ENCODE measurements at places on chromosomes 2 and 18.

DNA sequence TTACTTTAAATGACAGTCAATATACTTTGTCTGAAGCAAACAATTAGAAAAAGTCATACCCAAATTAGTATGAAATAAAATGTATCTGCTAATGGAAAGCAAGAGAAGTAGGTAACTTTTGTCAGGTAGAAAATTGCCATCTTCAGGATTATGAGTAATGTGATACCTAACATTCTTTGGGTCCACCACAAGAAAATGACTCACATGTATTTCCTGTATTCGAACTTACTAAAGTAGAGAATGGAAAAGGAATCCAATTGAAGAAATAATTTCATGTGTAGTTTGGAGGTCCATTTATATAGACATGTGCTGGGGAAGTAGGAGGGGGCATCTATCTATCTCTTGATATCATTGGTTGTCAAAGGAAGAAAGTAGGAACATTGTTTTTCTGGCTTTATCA, 636.2 kb upstream of the CHAC2 start:
- DNase-seq, result no peak

DNA sequence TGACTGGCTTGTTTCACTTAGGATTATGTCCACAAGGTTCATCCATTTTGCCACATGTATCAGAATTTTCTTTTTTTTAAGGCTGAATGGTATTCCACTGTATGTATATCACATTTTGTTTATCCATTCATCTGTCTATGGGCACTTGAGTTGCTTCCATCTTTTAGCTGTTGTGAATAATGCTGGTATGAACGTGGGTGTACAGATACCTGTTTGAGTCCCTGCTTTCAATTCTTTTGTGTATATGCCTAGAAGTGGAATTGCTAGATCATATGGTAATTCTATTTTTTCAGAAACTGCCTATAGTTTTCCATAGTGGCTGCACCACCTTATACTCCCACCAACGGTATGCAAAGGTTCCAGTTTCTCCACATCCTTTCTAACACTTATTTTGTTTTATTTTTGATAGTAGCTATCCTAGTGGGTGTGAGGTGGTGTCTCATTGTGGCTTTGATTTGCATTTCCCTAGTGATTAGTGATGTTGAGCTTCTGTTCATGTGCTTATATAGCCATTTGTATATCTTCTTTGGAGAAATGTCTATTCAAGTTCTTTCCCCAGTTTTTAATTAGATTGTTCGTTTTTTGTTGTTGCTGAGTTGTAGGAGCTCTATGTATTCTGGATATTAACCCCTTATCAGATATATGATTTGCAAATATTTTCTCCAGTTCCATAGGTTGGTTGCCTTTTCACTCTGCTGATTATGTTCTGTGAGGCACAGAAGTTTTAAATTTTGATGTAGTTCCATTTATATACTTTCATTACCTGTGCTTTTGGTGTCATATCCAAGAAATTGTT, 40.7 kb downstream of the TTC39C start:
- DNase-seq, result no peak

GRCh38 chr2:43631618-43632317, 5.3 kb upstream of the PLEKHH2 start:
- DNase-seq, result no peak

- no peak for DNase-seq
Observed at GRCh38 chr2:234483568-234484251, 13.2 kb downstream of the ARL4C start.

DNA sequence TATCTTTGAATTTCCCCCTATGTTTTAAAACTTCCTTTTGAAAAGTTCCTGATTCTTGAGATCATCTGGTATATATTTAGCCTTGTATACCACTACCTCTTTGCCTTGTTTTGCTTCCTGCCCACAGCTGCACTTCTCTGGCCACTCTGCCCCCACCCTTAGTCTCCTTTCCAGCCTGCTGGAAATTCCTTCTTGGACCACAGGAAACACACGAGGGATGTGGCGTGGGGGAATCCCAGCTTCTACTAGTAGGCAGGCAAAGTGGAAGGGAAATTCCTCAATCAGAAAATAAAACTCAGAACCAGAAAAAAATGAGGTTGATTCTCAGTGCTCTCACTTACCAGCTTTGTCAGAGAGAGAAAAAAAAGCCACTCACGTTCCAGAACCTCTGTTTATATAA, 13.4 kb downstream of the IL18RAP start:
- DNase-seq, result no peak

- DNase-seq, result no peak
Observed at GRCh38 chr2:58146707-58147106, 94.4 kb downstream of the FANCL start.

DNA sequence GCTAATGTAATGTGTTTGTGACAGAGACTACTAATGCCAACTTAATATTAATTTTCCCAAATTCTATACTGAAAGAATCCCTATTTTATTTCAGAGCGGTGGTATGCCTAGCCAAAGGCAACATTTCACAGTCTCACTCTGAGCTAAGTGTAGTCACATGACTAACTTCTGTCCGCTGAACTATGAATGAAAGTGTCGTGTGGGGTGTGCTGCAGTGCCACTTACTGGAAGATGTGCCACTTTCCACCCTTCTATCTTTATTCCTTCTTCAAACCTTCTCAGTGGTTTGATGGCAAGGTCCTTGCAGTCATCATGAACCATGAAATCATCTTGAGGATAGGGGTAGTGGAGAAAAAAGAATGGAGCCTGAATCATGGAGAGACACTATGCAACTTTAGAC, 47.3 kb upstream of the C1D start:
- DNase-seq, result no peak

DNA sequence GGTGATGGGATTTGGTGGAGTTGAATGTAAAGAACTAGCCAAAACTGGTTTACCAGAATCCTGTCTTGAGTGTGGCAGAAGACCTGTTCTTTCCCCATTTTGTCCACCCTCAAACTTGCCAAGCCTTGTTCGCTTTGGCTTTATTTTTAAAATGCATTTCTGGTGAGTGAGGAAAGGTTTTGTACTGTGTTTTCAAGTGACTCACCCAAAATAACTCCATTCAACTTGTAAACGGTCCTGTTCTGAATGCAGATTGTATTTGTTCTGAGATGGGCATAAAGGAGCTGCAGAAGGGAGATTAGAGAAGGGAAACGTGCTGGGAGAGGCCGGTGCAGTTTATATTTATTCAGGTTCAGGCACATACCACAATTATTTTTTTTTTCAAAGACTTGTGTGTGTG, 5.3 kb upstream of the ITPRID2 start:
- DNase-seq, result no peak

DNA sequence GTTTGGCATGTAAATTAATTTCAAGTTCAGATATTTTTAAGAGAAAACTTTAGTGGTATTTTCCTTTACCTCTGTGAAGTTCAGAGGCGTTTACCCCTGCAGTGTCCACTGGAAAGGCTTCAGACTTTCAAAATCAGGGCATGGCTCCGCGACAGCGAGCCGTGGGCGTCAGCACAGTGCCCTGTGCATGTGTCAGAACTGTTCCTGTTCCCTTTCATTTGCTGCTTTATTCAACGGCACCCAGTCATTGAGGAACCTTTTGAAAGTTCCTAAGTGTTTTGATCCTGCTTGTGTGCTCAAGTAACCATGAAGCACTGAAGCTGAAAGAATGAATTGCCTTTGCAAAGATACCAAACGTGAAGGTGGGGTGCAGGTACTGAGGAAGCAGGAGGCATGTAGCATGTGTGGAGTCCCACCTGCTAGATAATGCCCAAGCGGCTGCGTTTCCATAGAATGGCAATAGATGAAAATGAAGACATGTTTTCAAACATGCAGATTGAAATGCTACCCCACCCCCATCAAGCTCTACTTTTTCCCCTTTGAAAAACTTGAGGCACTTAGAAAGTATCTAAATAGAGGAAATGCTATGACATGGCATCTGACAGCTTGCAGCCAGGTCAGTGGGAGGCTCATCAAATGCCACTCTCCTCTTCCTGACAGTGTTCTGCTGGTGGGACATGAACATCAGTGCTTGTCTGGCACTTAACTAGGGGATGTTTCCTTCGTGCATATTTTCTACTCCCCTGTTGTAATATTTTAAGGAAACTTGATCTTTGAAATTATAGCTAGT, 148.6 kb downstream of the ZNF236 start:
- no peak for DNase-seq

DNA sequence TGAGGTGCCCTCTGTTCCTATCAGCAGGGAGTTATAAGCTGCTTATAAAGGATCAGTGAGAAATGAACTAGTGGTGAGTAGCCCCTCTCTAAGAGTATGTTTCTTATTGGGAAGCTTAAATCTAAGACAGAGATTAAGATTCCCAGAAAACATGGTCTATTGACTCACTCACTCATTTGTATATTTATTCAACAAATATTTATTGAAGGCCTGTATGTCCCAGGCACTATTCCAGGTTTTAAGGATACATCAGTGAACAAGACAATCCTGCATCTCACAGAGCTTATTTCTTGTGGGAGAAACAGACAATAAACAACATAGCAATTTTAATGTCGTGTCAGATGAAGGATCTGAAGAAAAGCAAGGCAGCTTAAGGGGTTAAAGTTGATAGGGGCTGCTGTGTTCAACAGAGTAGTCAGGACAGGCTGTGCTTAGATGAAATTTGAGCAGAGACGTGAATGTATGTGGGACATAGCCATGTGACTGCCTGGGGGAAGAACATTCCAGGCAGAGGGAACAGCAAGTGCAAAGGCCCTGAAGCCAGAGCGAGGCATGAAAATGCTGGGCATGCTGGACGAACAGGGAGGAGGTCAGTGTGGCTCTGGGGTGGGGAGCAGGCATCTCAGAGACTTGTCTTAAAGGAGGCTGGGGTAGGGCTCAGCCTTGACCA, 14.8 kb upstream of the PSD4 start:
- DNase-seq, result peak; percentile 43

DNA sequence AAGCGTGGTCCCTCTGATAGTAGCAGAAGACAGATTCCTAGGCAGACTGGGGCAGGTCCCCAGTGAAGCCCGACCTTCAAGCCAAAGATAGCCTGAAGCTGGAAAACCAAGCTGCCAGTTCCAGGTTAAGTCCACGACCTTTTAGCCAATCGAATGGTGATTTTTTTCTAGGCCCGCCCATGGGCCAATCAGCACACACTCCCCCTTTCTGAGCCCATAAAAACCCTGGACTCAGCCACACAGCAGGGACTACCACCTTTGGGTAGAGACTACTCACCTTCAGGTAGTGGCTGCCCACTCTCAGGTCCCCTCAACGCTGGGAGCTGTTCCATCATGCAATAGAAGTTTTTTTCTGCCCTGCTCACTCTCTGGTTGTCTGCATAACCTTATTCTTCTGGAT, 14.5 kb upstream of the ADI1 start:
- no peak for DNase-seq

DNA sequence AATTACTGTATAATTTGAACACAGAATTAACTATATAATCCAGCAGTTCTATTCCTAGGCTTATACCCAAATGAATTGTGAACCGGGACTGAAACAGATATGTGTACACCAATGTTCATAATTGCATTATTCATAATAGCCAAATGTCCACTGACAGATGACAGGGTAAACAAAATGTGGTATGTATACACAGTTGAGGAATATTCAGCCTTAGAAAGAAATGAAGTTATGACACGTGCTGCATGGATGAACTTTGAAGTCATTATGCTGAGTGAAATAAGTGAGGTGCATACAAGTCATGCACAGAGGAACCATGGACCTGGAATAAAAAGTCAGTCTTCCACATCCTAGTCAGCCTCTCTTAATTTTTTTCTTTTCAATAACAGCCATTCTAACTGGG, 91.9 kb downstream of the SH3RF3 start:
- DNase-seq, result no peak

DNA sequence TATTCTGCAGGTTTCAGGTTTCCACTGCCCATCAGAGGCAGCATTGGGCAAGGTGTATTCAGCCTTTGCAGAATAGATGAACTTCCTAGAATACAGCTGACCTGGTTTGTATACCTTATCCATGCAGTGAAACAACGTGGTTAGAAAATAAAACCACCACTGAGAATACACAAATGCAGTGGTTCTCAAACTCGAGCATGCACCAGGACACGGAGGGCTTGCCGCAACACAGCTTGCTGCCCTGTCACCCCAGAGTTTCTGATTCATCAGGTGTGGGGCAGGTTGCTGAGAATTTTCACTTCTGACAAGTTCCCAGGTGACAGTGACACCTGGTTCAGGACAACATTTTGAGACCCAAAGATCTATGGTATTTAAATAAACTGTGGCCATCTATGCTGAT, 23.4 kb upstream of the C1D start:
- no peak for DNase-seq

- DNase-seq, result no peak
Observed at GRCh38 chr2:137005210-137005609, 239.9 kb downstream of the THSD7B start.

- DNase-seq, result no peak
Observed at GRCh38 chr18:74604774-74605173, 7.1 kb downstream of the ZNF407 start.

DNA sequence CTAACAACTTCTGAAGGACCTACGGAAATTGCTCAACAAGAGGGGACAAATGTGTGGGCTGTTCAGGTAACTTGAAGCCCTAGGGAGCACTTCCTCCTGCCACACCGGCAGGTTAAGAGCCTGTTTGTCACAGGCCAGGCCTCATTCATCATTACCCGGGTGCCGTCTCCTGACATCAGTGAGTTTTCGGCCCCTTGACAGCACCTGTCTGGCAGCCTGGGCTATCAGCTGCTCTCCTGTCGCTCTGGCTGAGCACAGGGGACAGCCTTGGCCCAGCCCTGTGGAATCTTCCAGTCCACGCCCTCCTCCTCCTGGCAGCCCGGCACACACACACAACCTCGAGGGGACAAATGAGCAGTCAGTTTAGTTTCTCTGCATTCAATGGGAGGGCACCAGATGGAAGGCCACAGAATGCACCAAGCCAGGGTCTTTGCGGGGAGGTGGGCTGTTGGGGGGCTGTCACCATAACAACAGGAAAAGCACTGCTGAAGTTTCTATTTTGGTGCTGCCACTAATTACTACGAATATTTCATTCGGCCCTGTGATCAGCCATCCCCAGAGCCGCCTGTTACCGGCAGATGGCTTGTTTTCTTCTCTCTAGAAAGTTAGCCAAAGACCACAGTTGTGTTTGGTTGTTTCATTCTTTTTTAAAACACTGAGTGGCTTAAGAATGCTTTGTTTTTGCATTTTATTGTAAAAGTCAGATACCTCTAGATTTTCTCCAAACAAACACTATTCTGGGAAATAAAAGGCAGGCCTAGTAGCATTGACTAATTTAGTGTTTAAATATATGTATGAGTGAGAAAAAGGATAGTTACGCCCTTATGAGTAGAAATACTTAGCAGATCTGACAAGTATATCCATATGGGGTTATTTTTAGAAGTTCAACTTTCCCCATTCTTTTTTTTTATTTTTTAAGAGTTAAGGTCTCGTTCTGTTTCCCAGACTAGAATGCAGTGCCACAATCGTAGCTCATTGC, 189.9 kb upstream of the NDUFV2 start:
- DNase-seq, result no peak

GRCh38 chr2:68753318-68753717, 18.7 kb downstream of the ARHGAP25 start:
- DNase-seq, result no peak

DNA sequence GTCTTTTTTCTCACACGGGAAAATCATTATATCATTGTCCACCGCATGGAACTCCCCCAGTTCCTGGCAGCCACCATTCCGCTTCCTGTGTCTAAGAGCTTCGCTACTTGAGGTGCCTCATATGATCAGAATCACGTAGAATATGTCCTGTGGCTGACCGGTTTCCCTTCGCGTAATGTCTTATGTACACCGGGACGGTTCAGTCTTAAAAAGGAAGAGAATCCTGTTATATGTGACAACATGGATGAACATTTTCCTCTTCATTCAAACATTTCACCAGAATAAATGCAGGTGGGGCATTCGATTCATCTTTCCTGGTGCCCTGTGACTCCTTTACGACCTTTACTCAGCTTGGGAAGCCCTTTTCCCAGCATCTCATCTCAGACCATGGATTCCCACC, 131.7 kb upstream of the TWIST2 start:
- no peak for DNase-seq

- no peak for DNase-seq
Observed at GRCh38 chr2:134148172-134148571, 105.7 kb upstream of the MGAT5 start.

Measured in D721Med (cell line).